ENCODE measurements at places on chromosomes 13 and 19.

DNA sequence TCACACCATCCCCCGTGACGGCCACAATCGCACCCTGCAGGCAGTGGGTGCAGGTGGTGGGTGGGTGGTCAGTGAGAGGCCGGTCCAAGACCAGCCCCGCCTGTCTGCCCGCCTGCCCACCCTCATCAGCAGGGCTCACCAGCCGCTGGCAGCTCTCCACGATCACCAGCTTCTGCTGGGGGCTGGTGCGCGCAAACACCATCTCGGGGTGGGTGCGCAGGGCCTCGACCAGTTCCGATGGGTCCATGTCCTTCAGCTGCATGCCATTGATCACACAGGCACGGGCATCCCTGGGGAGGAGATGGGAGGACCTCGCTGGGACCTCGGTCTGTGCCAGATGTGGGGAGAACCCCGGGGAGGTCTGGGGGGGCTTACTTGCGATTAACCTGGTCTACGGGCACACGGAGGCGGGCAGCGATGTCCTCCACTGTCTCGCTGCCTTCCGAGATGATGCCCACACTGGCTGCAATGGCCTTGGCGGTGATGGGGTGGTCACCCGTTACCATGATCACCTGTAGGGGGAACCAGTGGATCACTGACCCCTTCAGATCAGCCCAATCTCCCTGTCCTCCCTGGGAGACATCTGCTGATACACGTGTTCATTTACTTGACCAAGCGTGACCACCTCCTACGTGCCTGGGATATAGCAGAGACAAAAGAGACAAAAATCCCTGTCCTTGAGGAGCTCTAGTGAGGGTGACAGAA is 8.0 kb downstream of the ATP4A start:
- no peak for DNase-seq

GRCh38 chr13:52432456-52432855 is 18.0 kb downstream of the VPS36 start:
- no peak for DNase-seq

- DNase-seq, result no peak
These were observed 94.6 kb downstream of the CCNA1 start for GRCh38 chr13:36526897-36527296.

DNA sequence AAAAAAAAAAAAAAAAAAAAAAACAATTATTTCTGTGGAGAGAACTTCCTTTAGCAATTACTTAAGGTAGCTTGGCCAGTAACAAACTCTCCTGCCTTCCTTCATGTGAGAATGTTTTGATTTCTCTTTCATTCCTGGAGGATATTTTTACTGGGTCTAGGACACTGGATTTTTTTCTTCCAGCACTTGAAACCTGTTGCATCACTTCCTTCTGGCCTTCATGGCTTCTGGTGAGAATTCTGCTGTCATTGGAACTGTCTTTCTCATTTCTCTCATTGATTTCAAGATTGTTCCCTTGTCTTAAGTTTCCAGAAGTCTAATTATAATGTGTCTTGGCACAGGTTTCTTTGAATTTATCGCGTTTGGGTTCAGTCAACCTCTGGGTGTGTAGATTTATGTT is 19.3 kb upstream of the RAB20 start:
- no peak for DNase-seq

GRCh38 chr13:52765611-52766390 is 26.2 kb upstream of the CNMD start:
- DNase-seq, result no peak

Measured in hindlimb muscle (tissue), 1 donor.